ENCODE measurements at places on chromosomes 5 and 9. TPM values are rescaled to one million over a fixed set of nuclear protein-coding genes. Genes with fewer than 3 reads are reported as not detected.

Gene FBP2
- not detected for total RNA-seq

Gene WNT8A
- total RNA-seq = not detected

Gene GABRB2
- not detected for total RNA-seq

Gene SNX30
- 18.1 TPM for total RNA-seq

Gene OTP
- total RNA-seq = not detected

Gene TERT
- total RNA-seq = 5.4 TPM

Gene CSNK1G3
- 50.4 TPM for total RNA-seq

Gene OCLN
- total RNA-seq = 0.11 TPM

Gene MEIKIN
- total RNA-seq = not detected

Gene DPH7
- total RNA-seq = 41.4 TPM

Gene TXNDC8
- total RNA-seq = not detected

Gene OMD
- not detected for total RNA-seq

Gene CD14
- 0.30 TPM for total RNA-seq

Gene ADAMTS16
- total RNA-seq = 3.7 TPM

Gene SLC46A2
- total RNA-seq = not detected

Gene SPINK4
- total RNA-seq = not detected

Gene FUT7
- total RNA-seq = not detected

Gene CTXN3
- total RNA-seq = not detected

Gene ZBTB26
- 3.1 TPM for total RNA-seq

Gene DEPDC1B
- total RNA-seq = 26.9 TPM

Gene CDKN2AIPNL
- 51.2 TPM for total RNA-seq

Gene PCSK1
- total RNA-seq = 9.8 TPM

Gene ABCA1
- 8.4 TPM for total RNA-seq

Gene RAD23B
- total RNA-seq = 76.4 TPM

Gene MOB3B
- total RNA-seq = not detected

Gene PTBP3
- 17.5 TPM for total RNA-seq

Gene FGF10
- not detected for total RNA-seq

Gene SLC34A1
- 0.61 TPM for total RNA-seq

Gene MYMK
- total RNA-seq = not detected

Gene VCAN
- 1.1 TPM for total RNA-seq

Gene NUTM2G
- total RNA-seq = not detected

Gene PCDHA1
- 2.5 TPM for total RNA-seq

Gene RNF208
- total RNA-seq = 1.5 TPM

Gene LCN15
- not detected for total RNA-seq

Gene PCDHGA2
- total RNA-seq = 1.0 TPM

Gene ENTREP1
- 0.13 TPM for total RNA-seq

Gene SRD5A1
- total RNA-seq = 11.3 TPM

Gene NDUFA8
- total RNA-seq = 52.2 TPM

Gene SHB
- 31.8 TPM for total RNA-seq

Gene ZNF454
- 1.4 TPM for total RNA-seq

Gene NPR3
- total RNA-seq = 0.40 TPM

Data from A375 (cell line).